ENCODE measurements at places on chromosomes 6 and 20. TPM values are rescaled to one million over a fixed set of nuclear protein-coding genes. Genes with fewer than 3 reads are reported as not detected.

GRCh38 chr20:25139029-25139705, 56.3 kb upstream of the ENTPD6 start:
- peak; percentile 35 for DNase-seq

The CST5 gene
- not detected for total RNA-seq

DNA sequence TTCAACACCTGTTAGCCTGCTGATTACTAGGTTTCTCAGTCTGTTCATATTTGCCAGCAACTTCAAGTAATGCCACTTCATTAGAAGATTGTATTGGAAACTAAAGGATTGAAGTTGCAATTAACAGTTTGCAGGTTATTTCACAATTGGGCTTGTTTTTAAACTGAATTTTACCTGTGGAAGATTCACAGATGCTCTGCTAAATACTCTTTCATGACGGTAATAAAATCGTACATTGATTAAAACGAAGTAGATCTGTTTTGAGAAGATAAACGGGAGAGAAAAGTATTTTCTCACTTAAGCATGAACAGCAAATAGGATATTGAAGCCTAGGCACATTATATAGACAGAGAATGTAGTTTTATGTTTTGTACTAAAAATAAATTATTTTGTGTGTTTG, 1.6 kb downstream of the RNF182 start:
- DNase-seq: no peak

The ADAM33 gene
- 0.15 TPM for total RNA-seq

DNA sequence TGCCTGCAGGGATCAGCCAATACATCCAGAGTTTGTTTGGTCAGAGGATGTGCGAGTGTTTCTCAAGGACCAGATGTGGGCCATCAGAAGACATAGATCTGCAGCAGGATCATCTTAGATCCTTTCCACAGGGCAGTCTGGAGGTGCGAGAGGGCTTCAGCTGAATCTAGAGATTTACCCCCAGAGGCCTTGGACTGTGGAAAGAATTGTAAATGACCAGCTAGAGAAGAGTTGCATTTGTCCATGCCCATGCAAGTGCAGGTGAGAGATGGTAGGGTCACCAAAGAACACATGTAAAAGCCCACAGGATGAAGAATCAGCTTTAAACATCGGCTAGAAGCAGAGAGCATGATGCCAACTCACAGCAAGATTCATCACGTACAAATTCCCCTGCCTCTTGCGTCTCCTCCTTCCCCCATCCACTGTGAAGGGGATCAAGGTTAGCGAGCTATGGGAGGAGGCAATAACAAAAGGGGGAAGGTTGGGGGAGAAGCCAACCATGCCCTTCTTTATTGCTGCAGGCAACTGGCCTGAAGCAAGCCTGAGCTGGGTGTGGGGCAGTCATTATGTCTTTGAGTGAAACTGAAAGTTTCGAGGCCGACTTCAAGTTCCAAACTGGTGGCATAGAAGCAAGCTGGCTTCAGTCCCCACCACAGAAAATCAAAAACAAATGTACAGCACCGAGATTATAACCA, 83.5 kb downstream of the SCML4 start:
- DNase-seq: peak; percentile 7

DNA sequence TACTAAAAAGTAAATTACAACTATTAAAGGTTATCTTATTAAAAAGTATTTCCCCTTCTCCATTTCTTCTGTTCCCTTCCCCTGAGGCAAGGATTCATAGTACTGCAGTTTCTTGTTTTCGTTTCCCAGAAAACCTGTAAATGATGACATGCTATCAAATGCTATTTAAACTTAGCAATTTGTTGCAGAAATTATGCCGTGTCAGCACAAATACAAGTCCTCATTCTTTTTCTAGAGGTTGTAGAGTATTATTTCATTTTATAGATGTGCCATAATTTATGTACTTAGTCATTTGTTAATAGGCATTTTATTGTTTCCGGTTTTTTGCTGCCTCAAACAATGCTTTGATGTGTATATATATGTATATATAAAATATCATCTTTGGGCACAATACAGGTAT, 268.4 kb downstream of the PLCB1 start:
- no peak for DNase-seq

- DNase-seq: peak; percentile 65
Measured at GRCh38 chr6:149075616-149076354, 241.7 kb upstream of the TAB2 start.

- no peak for DNase-seq
Measured at GRCh38 chr6:11791354-11792107, 12.9 kb upstream of the ADTRP start.

The PTK7 gene
- total RNA-seq: 76.3 TPM

DNA sequence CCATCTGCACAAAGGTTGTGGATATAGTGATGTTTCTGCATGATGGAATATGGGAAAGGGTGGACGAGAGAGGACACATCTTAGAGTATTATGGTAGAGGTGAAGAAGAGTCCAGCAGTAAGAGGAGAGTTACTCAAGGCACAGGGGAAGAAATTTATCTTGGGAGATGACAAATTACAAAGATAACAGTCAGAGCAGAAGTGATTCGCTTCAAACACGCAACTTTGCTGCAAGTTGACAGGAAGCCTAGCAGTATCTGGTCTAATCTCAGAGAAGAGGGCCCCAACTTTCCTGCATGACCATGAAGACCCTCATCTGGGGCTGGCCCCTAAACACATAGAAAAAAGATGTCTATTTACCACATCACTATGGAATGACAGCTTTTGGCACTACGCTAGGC, 1.2 kb upstream of the CALHM6 start:
- no peak for DNase-seq

GRCh38 chr6:14058029-14058695, 59.4 kb upstream of the CD83 start:
- DNase-seq: no peak

DNA sequence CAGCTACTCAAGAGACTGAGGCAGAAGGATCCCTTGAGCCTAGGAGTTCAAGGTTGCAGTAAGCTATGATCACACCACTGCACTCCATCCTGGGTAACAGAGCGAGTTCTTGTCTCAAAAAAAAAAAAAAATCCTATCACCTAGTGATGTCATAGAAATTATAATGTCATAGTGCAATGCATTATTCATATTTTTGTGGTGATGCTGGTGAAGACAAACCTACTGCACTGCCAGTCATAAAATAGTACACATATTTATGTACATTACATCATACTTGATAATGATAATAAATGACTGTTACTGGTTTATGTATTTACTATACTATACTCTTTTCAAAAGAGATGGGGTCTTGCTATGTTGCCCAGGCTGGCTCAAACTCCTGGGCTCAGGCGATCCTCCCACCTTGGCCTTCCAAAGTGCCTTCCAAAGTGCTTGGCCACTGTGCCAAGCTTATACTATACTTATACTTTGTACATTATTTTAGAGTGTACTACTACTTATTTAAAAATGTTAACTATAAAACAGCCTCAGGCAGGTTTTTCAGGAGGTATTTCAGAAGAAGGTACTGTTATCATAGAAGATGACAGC, 26.6 kb downstream of the ENPP3 start:
- no peak for DNase-seq

All from M059J (cell line).